ENCODE measurements at places on chromosomes 6 and 20.

DNA sequence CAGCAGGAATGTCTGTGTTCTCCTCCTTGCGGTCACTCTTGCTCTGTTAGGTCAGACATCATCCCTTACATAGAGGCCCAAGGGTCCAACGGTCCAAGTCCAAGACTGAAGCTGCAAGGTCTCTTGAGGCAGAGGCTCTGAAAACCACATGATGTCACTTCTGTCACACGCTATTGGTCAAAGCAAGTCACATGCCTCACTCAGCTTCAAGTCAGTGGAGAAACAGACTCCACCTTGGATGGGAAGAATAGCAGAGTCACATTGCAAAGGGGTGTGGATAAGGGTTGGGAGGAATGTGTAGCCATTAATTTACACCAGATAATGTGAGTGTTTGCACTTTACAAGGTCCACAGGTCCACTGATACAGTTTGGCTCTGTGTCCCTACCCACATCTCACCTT lies 17.5 kb downstream of the SLC52A3 start:
- no peak for DNase-seq

DNA sequence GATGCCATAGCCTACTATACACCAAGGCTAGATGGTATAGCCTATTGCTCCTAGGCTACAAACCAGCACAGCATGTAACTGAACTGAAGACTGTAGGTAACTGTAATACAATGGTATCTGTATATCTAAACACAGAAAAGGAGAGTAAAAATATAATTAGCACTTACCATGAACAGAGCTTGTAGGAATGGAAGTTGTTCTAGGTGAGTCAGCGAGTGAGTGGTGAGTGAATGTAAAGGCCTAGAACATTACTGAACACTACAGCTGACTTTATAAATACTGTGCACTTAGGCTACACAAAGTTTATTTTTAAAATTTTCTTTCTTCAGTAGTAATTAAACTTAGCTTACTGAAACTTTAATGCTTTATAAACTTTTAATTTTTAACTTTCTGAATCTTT lies 129.5 kb downstream of the BTBD9 start:
- DNase-seq: no peak

GRCh38 chr6:13384966-13385365 lies 56.6 kb upstream of the TBC1D7 start:
- no peak for DNase-seq

DNA sequence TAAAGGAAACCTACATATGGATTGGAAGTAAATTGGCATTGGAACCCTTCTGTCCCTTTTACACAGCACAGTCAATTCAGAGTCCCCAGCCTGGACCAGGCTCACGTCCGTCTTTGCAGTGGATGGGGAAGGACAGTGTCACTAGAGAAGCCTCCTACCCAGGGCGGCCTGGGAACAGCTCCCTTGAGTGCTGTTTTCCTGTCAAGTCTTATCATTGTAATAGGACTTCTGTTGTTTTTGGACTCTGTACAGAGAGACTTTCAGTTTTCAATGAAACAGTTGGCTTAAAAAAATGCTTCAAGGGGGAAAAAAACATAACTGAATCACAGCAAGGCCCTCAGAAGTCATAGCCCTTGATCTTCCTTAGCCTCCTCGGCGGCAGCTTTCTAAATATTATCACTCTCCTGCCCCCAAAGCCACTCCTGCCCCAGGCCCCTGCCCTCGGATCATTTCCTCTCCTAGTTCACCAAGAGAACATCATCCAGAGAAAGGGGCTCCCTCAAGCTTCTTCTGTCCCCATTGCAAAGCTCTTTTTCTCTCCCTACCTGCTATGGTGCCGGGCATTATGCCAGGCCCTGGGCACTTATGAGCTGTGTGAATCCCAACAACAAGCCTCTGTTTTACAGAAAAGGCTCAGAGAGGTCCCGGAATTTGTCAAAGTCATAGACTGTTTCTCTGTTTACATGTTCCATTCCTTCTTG lies 37.8 kb upstream of the CNKSR3 start:
- peak; percentile 54 for DNase-seq

GRCh38 chr20:53276143-53276542 lies 304.0 kb downstream of the TSHZ2 start:
- no peak for DNase-seq

- no peak for DNase-seq
Observed at GRCh38 chr20:2888224-2888955, 15.1 kb downstream of the PTPRA start.

DNA sequence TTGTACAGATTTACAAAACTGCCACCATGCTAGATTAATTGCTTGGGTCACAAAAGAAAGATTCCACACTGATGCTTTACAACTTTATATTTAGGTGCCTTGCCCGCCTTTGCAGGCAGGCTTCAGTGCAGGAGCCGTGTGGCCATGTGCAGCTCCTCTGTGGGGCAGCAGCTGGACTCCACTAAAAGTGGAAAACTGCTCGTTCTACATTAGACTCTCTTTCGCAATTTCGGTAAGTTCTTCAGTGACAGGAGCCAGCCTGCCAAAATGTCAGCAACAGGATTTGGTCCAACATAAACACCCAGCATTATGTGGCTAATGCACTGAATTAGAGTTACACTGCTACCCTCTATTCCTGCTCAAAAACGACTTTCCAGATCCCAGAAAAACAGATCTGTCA lies 174.4 kb upstream of the KCNK16 start:
- no peak for DNase-seq
